ENCODE measurements at places on chromosomes 4 and X.

GRCh38 chrX:56947699-56948098, 47.6 kb downstream of the SPIN3 start:
- no peak for DNase-seq

DNA sequence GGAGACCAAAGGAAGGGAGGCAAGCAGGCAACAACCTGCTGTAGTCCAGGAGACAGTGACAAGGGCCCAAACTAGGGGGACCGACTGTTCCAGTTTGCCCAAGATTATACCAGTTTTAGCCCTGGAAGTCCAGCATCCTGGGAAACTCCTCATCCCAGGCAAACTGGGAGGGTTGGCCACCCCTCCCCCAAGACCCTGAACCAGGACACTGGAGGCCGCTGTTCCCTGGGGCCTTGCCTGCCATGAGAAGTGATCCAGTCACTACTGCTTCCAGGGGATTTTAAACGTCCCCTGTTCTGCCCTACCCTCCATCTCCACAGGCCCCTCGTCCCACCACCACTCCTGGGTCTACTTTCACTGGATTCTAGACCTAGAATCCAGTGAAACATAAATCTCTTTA, 4.3 kb upstream of the DGAT2L6 start:
- no peak for DNase-seq

DNA sequence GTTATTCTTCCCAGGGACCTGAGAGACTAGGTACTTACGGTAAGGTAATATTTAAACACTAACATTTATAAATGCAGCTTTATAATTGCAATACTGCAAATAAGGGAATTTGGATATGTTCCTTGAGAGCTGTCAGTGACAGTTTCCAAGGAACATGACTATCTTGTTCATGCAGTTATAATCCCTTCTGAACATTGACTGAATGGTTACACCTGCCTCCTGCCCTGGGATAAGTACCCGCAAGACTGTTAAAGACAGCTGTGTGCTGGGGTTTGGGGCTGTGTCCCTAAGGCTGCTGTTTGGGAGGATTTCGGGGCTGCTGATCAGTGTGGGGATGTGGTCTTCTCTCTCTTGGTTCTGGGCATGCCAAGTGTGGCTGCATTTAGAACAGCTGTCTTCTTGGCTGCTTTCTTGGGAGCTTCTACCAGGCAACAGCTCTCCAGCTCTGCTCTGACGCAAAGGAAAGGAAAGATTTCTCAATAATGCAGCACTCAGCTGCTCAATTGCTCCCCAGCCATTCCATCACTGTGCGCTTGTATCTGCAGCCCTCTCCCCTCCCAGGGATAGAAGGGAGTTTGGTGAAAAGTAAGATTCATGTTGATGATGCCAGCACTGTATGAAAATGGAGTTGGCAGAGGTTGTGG, 298.8 kb upstream of the TAPT1 start:
- no peak for DNase-seq

GRCh38 chr4:121796283-121796682, 4.8 kb upstream of the EXOSC9 start:
- DNase-seq, result no peak

DNA sequence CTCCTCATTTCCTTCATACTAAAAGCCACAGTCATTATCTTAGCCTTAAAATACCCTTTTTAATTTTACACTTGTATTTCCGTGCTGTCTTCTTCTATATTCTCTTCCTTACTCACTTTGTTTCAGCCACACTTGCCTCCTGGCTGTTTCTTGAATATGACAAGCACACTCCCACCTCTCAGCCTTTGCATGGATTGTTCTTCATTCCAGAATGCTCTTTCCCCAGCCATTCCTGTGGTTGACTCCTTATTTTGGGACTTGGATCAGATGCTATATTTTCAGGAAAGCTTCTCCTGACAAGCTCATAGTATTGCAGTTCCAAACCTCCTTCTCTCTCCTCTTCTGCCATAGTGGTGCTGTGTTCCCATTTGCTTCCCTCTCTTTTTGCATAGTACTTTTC, 291.3 kb downstream of the PDHA2 start:
- DNase-seq, result no peak

- DNase-seq, result no peak
These were observed 2.9 kb downstream of the LETM1 start for GRCh38 chr4:1852904-1853623.

GRCh38 chrX:49238735-49239134, 3.5 kb downstream of the CCDC22 start:
- no peak for DNase-seq

DNA sequence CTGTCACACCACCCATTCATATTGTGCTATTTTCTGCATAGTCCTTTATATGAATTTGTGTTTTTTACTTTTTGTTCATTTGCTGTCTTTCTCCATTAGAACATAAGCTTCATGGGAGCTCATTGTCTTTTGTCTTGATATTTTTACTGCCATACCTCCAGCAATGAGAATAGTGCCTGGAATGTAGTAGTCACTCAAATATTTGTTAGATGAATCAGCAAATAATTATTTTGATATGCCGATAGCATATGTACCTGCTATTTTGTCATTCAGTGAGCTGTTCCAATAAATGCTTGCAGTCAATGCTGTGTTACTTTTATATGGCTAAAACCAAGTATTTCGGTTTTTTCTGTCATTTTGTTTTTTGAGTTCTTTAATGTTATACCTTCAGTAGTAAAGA, 43.5 kb upstream of the SLC25A31 start:
- no peak for DNase-seq

GRCh38 chr4:173448103-173448502, 49.2 kb upstream of the SCRG1 start:
- DNase-seq, result no peak

DNA sequence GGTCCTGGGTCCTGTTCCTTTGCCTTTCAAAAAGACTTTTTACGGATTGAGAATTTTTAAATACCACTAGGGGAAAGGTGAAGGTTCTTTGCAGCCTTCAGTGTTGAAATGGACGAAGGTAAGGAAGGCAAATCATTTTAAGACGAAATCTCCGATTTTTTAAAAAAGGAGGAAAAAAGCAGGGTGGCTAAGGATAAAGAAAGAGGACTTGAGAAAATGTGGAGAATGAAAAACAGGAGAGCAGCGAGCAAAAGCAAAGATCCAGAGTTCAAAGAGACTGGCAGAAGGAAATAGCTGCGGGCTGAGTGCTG, 314 bp downstream of the EPHA5 start:
- no peak for DNase-seq

DNA sequence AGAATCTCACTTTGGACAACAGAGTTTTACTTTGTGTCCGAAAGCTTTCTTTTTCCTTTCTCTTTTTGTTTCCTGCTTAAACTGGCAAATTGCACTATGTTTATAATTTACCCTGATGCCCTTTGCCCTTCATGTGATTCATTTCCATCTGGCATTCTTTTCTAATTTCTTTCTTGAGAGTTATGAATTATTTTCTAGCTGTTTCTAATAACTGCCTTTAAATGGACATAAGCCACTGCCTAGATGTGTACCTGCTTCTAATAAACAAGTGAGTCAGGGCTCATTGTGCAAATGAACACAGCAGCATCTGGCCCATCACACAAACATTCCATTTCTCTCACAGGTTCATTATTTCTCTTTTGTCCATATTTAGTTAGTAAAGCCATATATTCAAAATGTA, 242.3 kb upstream of the GPRIN3 start:
- DNase-seq, result no peak

DNA sequence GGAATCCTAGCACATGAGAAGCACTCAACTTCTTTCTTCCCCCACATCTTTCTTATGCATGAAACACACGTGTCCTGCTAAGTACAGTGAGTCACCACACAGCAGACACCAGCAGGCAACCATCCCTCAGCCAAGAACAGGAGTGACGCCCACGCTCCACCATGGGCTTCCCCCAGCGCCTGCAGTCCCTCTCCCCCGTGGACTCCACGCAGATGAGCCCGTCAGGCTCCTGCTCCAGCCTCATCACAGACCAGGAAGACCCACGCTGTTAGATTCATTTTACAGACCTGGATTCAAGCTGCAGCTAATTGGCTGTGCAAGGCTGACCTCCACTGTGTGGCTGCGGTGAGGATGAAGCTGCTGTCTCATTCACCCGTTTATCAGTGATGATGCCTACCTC, 16.7 kb downstream of the HMX1 start:
- no peak for DNase-seq

- no peak for DNase-seq
These were observed 155.7 kb upstream of the SLIT2 start for GRCh38 chr4:20095805-20096541.

DNA sequence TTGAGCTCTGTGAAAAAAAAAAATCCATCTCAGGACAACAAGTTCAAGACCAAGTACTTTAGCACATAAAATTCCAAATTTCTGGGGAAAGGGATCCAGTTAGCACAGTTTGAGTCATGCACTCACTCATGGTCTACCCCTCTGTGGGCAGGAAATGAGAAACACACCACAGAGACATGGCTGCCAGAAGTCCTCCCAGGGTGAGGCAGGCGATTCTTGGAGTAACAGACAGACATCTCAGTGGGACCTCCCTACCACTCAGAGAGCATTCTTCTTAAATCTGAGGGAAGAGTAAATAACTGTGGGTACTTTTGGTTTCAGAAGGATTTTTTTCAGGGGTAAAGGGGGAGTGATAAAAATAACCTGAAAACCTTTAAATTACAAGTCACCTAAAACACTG, 14.1 kb downstream of the CXCL1 start:
- no peak for DNase-seq

DNA sequence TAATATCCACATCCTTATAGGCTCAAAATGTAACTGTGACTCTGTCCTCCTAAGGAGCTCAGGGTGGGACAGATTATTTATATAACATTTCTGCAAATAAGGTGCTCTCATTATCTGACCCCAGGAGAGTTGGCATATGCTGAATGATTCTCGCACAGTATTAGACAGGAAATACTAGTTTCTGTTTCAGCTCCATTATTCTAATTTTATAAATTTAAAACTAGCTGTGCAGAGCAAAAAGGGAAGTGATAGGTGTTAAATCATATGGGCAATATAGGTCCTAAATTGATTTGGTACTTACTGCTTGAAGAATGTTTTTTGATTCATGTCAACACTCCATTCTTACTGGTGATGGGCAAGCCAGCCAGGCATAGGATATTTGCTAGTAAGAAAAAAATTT, 141.5 kb downstream of the GLRA2 start:
- no peak for DNase-seq

DNA sequence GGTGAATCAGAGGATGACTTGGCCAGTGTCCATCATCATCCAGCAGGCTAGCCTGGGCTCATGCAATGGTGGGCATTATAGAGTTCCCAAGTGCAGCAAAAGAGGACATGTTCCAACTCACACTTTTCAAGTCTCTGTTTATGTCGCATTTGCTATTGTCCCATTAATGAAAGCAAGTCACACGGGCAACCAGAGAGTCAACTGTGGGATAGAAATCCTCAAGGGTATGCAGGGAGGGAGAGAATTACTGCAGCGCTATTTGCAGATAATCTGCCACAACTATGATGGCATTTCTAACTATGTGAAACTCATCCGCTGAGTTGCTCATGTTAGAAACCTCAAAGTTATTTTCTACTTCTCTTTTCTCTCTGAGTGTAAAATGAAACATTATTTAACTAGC, 78.5 kb upstream of the TAB3 start:
- DNase-seq, result no peak

- DNase-seq, result peak; percentile 94
These were observed at the start of the genes LYAR and ZBTB49 for GRCh38 chr4:4289941-4290850. Gene LYAR, minus strand, starts transcription at chr4:4290154. Its CDS starts 6,412 bp downstream, at chr4:4283742. Gene ZBTB49, plus strand, starts transcription at chr4:4290251. Its CDS starts 9,695 bp downstream, at chr4:4299946.

- no peak for DNase-seq
These were observed 38.7 kb upstream of the FGF2 start for GRCh38 chr4:122787940-122788339.

- DNase-seq, result no peak
These were observed 30.9 kb downstream of the AADAT start for GRCh38 chr4:170058826-170059225.

DNA sequence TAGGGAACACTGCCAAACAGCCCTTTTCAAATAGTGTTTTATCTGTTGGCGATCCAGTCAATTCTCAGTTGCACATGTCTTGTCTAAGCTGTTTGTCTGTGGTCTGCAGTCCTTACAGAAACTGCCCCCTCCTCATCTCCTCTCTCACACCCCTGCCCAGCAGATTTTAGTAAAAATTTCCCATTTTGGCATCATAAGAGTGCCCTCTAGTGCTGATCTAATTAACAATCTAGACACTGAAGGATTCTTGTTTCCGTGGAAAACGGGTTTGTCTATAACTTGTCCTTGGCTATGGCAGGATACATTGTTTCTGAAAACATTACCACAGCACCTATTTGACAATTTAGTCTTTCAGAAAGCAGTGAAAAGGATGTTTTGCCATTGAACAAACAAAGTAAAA, 227.2 kb upstream of the MBNL3 start:
- DNase-seq, result no peak

- no peak for DNase-seq
These were observed 305.4 kb downstream of the MAPK10 start for GRCh38 chr4:86054286-86055032.

DNA sequence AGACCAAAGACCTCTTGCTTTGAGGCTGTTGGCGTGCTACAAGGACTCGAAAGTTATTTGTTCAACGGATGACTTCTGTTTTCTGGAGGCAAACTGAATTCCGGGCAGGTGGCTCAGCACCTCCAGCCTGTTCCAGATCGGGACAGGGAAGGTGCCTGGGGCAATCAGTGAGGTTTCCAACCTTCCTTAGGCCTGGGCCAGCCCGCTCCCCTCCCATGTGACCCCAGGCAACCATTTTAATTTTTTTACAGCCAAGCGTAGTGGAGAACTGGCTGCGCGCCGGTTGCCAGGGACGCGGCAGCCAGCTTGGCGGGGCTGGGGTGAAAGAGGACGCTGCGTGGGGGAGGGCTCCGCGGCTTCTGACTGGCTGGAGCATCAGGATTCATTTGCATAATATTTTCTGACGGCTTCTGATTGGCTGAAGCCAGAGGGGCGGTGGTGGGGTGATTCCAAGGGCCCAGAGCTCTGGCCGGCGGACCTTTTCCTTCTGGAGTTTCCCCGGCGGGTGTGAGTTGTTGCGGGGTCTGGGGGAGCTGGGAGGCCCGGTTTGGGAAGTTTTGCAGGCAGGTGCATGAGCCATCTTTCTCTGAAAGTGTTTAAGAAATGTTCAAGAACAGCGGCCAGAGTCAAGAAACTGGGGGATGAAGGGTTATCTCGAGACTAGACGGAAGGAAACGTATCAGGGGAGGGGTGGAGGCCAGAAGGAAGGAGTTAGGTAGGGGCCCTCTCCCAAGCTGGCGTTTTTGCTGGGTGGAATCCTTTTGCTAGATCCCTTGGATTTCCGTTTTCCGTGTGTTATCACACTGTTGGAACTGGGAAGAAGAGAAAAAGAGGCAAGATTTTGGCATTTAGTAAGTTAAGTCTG, at the start of gene MID1IP1:
Gene MID1IP1, plus strand, starts transcription at position 479 of the 865 bp plus-strand sequence. CDS start 3,488 bp downstream, outside the sequence.
- DNase-seq, result peak; percentile 81
